ENCODE measurements at places on chromosomes 6 and 20. TPM values are rescaled to one million over a fixed set of nuclear protein-coding genes. Genes with fewer than 3 reads are reported as not detected.
A peak's percentile ranks its signal among the peaks of the same experiment; 100 is the strongest.

GRCh38 chr6:137641474-137642077, 147.4 kb upstream of the OLIG3 start:
- no peak overlapping the region for H3K4me3 ChIP-seq
- H3K27ac ChIP-seq, result no peak overlapping the region
- H3K36me3 ChIP-seq, result no peaks in the 10 kb centered on the region

- peak; percentile 44 for DNase-seq
- no peak overlapping the region for H3K4me3 ChIP-seq
- H3K36me3 ChIP-seq, result no peaks in the 10 kb centered on the region
- no peak overlapping the region for H3K27ac ChIP-seq
Observed at GRCh38 chr20:63974402-63975200, 4.8 kb downstream of the SAMD10 start.

- H3K27ac ChIP-seq, result peak overlapping the region; percentile 94
- H3K4me3 ChIP-seq, result peak overlapping the region; percentile 46
- H3K4me1 ChIP-seq, result peaks cover 10% of the 10 kb centered on the region
- DNase-seq, result no peak
Observed at GRCh38 chr6:7311917-7312615, 933 bp downstream of the SSR1 start.

DNA sequence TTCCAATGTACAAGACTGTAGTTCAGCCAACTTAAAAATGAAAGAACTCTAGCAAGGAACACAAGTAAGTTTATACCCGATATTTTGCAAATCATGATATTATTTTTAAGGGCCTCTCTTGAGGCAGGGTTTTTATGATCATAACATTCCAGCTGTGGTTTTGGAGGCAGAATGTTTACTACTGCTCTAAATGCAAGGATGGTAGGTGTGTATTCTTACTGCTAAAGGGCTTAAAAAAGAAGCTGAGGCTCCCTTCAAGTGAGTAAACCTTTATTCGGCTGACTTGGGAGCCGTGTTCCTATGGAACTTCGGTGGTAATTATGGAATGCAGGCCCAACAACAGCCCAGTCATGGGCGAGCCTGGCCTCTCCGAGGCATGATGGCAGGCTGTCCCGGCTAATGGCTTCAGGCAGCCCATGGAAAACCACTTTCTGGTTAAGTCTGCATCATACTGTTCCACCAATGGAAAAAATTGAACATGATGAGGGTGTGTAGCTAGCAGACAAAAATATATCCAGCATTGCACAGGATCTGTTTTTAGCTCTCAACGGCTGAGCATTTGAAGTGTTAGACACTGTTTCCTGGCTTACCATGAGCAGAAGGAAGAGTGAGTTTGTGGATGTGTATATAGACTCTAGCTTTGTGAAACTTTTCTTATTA, 111.5 kb downstream of the TIAM2 start:
- H3K36me3 ChIP-seq, result no peaks in the 10 kb centered on the region
- DNase-seq, result no peak
- no peaks in the 10 kb centered on the region for H3K27me3 ChIP-seq
- H3K4me3 ChIP-seq, result no peak overlapping the region
- no peak overlapping the region for H3K27ac ChIP-seq

DNA sequence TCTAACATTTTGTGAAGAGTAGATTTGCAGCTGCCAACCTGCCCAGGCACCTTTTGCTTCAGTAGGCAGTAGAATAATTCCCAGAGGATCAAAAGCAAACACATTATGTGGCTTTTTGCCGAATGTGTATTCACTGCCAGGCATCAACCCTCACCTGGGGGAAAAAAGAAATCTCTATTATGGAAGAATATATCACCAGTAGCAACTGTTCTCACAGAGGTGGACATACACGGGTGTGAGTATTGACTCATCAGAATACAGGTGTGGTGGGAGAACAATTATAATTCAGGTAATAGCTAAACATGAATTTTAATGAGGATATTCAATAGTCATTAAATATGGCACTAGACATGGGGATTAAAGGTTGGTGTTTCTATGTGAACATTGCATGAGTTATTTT, 910.7 kb downstream of the TFAP2A start:
- H3K4me3 ChIP-seq, result no peak overlapping the region
- H3K4me1 ChIP-seq, result no peaks in the 10 kb centered on the region
- no peaks in the 10 kb centered on the region for H3K27me3 ChIP-seq
- no peak for DNase-seq
- H3K27ac ChIP-seq, result no peak overlapping the region
- H3K36me3 ChIP-seq, result no peaks in the 10 kb centered on the region

DNA sequence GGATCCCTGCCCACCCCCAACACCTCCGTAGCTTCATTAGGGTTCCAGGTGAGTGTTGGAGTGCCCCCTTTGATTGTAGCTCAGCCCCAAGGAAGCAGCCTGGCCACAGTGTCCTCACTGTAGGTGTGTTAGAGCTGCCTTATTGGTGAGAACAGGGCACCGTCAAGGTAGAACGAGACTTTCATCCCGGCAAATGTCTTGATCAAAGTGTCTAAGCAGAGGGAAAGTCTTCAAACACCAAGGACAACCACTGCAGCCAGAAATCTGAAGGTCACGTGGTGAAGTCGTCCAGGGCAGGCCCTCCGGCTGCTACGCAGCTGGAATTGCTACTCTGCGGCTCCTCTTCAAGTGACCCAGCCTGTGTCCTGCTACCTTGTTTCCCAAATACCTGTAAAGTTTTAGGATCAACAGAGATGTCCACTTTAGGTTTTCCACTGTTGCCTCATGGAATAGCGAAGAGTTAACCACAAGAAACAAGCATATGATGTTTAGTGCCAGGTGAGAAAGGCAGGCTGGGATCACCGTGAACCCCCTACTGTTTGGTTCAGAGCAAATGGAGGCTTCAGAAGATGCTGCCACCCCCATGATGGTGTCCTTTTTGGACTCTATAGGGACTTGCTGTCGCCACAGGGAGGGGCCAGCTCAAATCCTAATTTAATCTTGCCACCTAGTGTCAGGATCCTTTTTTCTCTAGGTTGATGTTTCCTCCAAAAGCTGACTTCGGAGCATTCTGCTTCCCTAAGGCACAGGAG, 1.7 kb upstream of the DLL1 start:
- H3K4me1 ChIP-seq, result peaks cover 33% of the 10 kb centered on the region
- H3K27ac ChIP-seq, result no peak overlapping the region
- H3K4me3 ChIP-seq, result no peak overlapping the region
- no peaks in the 10 kb centered on the region for H3K36me3 ChIP-seq

- H3K4me1 ChIP-seq, result no peaks in the 10 kb centered on the region
- no peaks in the 10 kb centered on the region for H3K27me3 ChIP-seq
- no peaks in the 10 kb centered on the region for H3K36me3 ChIP-seq
- peak overlapping the region; percentile 31 for H3K4me3 ChIP-seq
Observed at GRCh38 chr6:144036835-144037195, 28.8 kb upstream of the PLAGL1 start.

- H3K27me3 ChIP-seq, result no peaks in the 10 kb centered on the region
- DNase-seq, result no peak
- no peaks in the 10 kb centered on the region for H3K36me3 ChIP-seq
- no peak overlapping the region for H3K27ac ChIP-seq
- no peaks in the 10 kb centered on the region for H3K4me1 ChIP-seq
Observed at GRCh38 chr6:127204281-127204680, 62.4 kb upstream of the RNF146 start.

GRCh38 chr20:3181270-3181669, 7.9 kb upstream of the LZTS3 start:
- H3K4me3 ChIP-seq, result no peak overlapping the region
- DNase-seq, result no peak
- no peak overlapping the region for H3K27ac ChIP-seq
- H3K36me3 ChIP-seq, result no peaks in the 10 kb centered on the region
- no peaks in the 10 kb centered on the region for H3K4me1 ChIP-seq
- H3K27me3 ChIP-seq, result no peaks in the 10 kb centered on the region

Gene CD83
- total RNA-seq, result 16.9 TPM

DNA sequence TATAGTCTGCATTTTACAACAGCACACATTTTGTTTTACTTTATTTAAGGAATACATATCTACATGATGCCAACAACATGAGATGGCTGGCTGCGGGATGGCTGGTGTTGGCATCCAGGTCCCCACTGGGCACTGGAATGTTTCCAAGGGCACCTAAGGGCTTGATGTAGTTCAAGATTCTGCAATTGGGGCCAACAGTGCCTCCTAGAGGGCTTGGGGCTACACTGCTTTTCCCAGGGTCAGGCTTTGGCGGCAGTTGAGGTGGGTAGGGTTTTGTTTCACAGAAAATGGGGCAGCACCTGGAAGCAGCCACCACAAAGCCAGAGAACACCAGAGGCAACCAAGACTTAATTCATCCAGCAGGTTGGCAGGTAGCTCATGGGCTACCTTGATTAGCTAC, 202.2 kb upstream of the PRND start:
- no peak for DNase-seq
- H3K4me1 ChIP-seq, result no peaks in the 10 kb centered on the region
- H3K36me3 ChIP-seq, result no peaks in the 10 kb centered on the region

- no peak for DNase-seq
- H3K27me3 ChIP-seq, result no peaks in the 10 kb centered on the region
- H3K4me3 ChIP-seq, result no peak overlapping the region
- no peaks in the 10 kb centered on the region for H3K4me1 ChIP-seq
- no peaks in the 10 kb centered on the region for H3K36me3 ChIP-seq
- H3K27ac ChIP-seq, result peak overlapping the region; percentile 27
Observed at GRCh38 chr6:150486048-150486447, 113.6 kb upstream of the PLEKHG1 start.

Gene ARMH2
- not detected for total RNA-seq

Data from uterus (tissue), 4 donors.